ENCODE measurements at places on chromosomes 12 and 14. TPM values are rescaled to one million over a fixed set of nuclear protein-coding genes. Genes with fewer than 3 reads are reported as not detected.

DNAI7 gene
- total RNA-seq, result not detected

DNA sequence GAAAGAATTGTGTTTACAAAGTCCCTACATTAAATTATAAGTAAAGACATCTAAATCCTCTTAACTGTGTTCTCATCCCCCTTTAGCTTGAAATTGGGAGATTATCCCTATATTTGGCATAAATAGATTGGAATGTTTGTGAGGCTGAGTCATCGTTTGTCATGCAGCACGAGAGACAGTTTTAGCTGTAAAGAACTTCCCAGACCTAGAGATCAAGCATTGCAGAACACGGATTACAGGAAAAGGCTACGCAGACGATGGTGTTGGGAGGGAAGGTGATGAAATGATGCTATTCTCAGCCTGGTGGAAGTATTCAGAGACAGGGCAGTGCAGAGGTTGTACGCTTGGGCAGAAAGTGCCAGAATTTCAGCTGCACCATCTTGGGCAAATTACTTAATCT, 93.8 kb downstream of the PTPRB start:
- peak; percentile 92 for DNase-seq

M6PR gene
- 114 TPM for total RNA-seq

FBXW8 gene
- 20.9 TPM for total RNA-seq

DNA sequence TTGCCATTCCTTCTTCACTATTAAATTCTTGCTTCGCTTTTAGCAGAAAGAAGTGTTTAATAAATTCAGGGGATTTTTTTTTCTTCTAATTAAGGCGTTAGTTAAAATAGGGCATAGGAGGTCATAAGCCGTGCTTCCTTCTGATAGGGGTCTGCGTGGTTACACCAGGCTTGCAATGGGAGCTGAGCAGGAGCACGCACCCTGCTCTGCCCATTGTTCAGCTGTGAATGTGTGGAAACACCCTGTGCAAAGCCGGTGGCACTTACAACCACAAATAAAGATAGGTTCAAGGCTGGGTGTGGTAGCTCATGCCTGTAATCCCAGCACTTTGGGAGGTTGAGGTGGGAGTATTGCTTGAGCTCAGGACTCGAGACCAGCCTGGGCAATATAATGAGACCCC, 162.1 kb downstream of the PRKCH start:
- DNase-seq, result no peak

DNA sequence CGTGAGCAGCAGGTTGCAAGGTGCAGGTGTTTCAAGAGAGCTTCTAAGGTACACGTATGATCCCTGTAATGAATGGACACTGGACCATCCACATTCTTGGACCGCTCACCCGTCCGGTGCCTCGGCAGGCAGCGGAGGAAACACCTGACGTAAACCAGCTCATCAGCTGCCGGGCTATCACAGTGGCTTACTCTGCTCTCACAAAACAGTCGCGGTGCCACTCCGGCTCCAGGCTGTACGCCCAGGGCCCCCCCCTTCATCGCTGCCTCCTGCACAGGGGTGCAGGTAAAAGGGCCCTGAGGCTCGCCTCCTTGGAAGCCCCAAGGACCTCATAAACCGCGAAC, 436 bp downstream of the VPS33A start:
- DNase-seq, result no peak

GRCh38 chr14:23864259-23864658, 89.3 kb upstream of the DHRS4 start:
- DNase-seq, result no peak

SLC17A8 gene
- total RNA-seq, result not detected

INHBC gene
- total RNA-seq, result not detected

GRCh38 chr12:11991604-11992003, 79.1 kb upstream of the BCL2L14 start:
- no peak for DNase-seq

- no peak for DNase-seq
Measured at GRCh38 chr12:92466391-92467305, 236.1 kb upstream of the PLEKHG7 start.

NXPH4 gene
- total RNA-seq, result 2.5 TPM

HRK gene
- total RNA-seq, result not detected

- no peak for DNase-seq
Measured at GRCh38 chr12:51846911-51847642, 1.4 kb downstream of the FIGNL2 start.

ACOT2 gene
- total RNA-seq, result 24.7 TPM

DNA sequence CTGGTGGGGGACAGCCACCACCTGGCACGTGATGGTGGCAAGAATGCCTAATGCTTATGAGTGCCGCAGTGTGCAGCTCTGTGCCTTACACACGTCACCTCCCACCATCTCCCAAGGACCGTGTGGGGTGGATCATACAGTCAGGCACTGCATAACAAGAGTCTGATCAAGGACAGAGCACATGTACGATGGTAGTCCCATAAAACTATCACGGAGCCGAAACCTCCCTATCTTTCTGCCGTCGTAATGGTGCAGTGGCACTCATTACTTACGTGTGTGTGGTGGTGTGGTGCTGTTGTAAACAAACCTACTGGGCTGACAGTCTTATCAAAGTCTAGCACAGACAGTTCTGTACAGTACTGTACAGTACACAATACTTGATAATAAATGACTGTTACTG, 89.3 kb downstream of the CACNA1C start:
- DNase-seq, result no peak

ATXN3 gene
- 29.4 TPM for total RNA-seq

- peak; percentile 18 for DNase-seq
Measured at GRCh38 chr12:109775172-109775881, 57.9 kb downstream of the TRPV4 start.

SLC6A15 gene
- 10.0 TPM for total RNA-seq

KRT2 gene
- not detected for total RNA-seq

PTPRO gene
- total RNA-seq, result not detected

DNA sequence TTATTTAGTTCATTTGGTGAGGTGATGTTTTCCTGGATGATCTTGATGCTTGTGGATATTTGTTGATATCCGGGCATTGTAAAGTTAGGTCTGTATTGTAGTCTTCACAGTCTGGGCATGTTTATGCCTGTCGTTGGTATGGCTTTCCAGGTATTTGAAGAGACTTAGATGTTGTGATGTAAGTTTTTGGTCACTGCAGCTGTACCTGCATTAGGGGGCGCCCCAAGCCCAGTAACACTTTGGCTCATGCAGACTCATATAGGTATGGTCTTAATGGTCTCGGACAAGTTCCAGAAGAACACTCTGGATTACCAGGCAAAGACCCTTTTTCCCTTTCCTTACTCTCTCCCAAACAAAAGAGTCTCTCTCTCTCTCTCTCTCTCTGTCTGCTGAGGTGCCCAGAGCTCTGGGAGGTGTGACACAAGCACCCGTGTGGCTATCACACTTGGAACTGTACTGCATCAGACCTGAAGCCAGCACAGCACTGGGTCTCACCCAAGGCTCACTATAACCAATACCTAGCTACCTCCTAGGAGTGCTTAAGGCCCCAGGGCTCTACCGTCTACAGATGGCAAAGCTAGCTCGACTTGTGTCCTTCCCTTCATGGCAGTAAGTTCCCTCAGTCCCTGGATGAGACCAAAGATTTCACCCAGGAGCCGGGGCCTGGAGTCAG, 425.8 kb upstream of the ATXN7L3B start:
- DNase-seq, result no peak

DNA sequence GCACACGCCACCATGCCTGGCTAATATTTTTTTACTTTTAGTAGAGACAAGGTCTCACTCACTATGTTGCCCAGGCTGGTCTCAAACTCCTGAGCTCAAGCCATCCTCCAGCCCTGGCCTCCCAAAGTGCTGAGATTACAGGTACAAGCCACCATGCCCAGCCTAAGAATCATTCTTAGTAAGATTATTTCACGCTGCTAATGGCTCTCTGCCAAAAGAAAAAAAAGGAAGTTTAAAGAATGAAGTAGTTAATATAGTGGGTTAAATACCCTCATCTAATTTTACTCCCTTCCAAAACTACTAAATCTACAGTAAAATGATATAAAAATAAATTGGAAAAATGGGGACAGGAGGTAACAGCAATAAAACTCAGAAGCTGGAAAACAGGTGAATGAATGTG, 2.6 kb downstream of the ETFRF1 start:
- DNase-seq, result no peak

DNA sequence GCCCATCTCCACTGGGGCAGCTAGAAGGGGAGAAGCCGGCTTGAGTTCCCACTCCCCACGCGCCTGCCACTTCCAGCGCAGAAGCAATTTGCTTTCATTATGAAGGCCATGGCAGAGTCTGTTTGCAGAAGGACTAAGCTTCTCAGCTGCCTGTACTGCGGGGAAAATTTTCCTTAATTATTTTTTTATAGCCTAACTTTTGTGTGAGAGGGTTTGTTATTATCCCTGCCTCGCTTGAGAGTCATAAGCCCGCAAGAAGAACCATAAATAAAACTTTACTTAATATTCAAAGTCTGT, 56.0 kb upstream of the DLK1 start:
- no peak for DNase-seq

NGB gene
- total RNA-seq, result not detected

- no peak for DNase-seq
Measured at GRCh38 chr12:88035907-88036289, 6.7 kb upstream of the C12orf50 start.

DNA sequence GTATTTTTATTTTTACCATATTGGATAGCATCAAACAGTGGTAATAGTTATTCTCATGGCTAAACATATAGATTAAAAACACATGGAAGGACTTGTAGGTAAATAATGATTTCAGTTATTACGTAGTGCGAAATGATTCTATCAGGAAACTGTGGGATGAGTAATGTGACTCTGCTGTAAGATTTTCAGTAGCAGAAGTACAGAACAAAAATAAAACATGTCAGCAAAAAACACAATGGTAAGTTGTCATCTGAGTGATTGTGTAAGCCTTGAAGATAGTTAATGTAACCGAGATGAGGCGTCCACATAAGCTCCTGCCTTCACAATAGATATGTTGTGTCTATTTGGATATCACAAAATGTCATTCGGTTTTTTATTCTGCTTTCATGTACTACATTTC, 99.8 kb downstream of the BORCS5 start:
- no peak for DNase-seq

CD69 gene
- 32.5 TPM for total RNA-seq

TAS2R46 gene
- 1.6 TPM for total RNA-seq

PMEL gene
- total RNA-seq, result 1.1 TPM

DNA sequence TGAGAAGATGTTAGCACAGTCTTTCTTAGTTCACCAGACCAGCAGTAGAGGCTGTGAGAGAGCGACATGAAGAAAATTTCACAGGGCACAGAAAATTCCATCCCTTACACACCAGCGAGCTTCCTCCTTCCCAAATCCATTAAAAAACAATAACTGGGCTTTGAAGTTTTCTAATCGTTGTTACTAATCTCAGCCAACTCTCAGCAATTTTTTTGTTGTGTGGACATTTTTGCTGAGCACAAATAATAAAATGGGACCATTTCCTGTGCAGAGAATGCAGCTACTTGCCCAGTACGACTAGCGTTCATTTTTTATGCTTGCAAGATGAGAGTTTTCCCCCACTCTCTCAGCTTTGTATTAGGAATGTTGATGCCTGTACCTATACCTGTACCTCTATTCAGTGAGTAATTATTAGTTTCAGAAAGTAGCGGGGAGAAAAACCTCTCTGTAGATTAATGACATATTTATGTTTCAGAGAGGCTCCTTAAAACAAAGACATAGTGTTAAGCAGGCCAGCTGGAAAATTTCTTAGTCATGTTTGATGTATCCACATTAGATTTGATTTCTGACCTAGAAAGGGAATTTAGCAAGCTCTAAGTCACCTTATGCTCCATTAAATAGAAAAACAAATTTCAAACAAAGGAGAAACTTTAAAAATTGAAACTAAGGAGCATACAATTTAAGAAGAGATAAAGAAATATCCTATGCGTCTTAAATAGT, 146.5 kb downstream of the SRGAP1 start:
- no peak for DNase-seq

DNA sequence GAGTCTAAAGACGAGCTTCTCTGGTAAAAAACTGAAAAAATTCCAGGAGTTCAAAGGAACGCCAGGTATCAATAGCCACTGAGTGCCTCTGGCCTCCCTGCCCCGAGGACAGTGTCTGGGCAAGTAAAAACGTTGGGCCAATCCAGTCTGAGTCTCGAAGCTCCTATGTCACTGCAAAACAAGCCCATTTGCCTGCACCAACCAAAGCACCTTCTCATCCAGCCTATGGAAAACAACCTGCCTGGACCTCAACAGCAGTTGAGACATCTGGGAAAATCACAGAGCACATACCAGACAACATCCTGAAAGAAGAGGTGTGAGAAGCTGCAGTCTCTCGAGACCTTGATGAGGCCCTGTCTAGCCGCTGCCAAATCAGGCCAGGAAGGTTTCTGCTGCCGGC, 56.6 kb downstream of the RNF34 start:
- no peak for DNase-seq

DNA sequence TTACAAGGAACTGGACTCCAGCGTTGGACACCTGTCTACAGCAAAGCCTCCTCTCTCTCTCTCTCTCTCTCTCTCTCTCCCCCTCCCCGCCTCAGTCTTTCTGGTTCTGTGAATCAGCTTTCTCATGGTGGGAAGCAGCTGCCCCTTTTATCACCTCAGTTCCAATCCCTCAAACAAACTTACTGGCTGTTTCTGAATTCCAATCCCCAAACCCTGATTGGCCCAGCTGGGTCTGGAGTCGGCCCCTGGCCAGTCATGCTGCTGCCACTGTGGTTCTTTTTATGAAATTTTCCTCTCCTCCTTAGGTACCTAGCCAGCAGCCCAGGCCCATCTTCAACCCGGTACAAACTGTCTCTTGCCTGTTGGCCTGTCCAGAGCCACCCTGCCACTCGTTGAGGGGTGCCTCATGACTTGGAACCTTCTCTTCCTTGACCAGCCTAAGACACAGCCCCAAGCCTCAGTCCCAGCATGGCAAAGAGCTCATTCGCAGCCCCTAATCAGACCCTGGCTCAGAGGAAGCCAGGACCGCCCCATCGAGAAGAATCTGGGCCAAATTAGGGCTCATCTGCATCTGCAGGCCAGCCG, 9.4 kb upstream of the MORN3 start:
- DNase-seq, result no peak

- no peak for DNase-seq
Measured at GRCh38 chr12:124401704-124402221, 106.9 kb downstream of the RFLNA start.

CCDC91 gene
- total RNA-seq, result 9.9 TPM

- DNase-seq, result no peak
Measured at GRCh38 chr12:107929436-107929835, 154.9 kb downstream of the ASCL4 start.

DNA sequence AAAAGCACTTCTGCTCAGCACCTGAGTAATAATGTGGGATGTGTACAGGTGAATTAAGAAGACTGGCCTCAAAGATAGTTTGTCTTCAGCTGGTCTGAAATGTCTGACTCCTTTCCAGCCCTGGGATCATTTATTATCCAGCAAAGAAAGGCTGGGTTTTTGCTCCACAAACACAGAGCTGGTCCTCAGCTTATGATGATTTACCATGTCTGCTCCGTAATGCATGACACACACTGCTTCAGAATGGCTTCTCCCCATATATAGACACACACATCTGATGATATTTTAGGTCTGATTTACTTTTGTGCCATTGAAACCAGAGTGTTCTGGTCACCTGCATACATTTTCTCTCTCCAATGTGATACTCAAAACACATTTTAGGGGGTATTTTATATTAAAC, 225.0 kb downstream of the SLC25A21 start:
- no peak for DNase-seq

HCAR2 gene
- not detected for total RNA-seq

GRCh38 chr12:45974883-45975282, 15.5 kb downstream of the SCAF11 start:
- DNase-seq, result no peak

- no peak for DNase-seq
Measured at GRCh38 chr12:48031135-48031960, 27.1 kb upstream of the COL2A1 start.

Measured in glomerular endothelial cell (primary cell).